CD4-positive, alpha-beta memory T cell (primary cell): ENCODE measurements at places on chromosomes 2 and 18.

- no peak for DNase-seq
Observed at GRCh38 chr18:39772155-39772919, 2182.7 kb upstream of the PIK3C3 start.

DNA sequence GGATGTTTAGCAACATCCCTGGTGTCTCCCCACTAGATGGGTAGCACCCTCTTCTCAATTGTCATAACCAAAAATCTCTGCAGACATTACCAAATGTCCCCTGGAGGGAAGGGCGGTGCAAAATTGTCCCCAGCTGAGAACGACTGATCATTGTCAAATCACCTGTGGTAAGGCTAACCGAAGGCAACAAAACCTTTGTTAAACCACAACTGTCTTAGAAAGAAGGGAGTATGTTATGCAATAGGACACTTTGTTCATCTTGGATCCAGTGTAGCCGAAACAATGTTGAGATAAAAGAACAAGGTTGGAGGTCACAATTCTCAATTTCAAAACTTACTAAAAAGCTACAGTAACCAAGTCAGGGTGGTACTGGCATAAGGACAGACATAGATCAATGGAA, 50.3 kb upstream of the ST3GAL5 start:
- DNase-seq, result no peak

DNA sequence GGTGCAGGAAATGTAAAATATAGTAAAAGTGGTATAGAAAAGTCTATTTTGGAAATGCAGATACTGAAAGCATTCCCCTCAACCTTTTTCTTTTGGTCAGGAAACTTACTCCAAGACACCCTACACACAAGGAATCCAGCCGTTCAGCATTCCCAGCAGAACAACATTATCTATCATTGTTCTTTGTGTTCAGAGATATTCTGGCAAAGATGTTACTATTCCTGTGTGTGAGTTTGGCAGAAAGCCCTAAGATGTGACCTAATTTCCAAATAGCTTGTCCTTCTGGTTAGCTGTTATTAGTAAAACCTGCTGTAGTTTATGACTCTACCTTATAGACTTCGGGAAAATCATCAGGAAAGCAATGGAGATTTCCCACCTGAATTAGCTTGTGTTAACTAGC, 78.1 kb upstream of the PELI1 start:
- DNase-seq, result no peak

DNA sequence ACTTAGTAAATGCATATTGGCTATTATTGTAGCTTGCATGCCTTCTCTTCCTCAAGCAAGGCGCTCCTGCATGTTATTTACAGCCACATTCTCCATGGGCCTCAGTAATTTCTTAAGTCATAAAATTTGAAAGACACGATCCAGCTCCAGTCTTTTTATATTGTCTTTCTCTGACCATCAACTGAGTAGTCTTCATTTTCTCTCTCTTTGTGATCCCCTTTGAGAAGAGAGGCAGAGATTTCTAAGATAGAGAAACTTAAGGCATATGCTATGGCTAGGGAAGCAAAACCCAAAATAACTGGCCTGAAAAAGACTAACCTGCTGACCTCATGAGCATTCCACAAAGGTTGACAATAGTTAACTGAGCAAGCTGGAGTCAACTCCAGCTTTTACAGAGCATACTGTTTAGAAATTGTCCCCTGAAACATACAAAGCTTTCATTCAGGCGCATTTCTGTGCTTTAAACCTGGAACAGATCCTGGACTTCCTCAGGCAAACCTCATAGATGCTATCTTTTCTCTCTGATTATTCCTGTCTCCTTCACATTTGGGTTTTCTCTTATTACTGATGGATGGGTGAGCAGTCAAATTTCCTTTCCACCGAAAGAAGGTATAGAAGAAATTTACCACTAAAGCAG, 4.6 kb downstream of the DPP4 start:
- DNase-seq, result no peak

DNA sequence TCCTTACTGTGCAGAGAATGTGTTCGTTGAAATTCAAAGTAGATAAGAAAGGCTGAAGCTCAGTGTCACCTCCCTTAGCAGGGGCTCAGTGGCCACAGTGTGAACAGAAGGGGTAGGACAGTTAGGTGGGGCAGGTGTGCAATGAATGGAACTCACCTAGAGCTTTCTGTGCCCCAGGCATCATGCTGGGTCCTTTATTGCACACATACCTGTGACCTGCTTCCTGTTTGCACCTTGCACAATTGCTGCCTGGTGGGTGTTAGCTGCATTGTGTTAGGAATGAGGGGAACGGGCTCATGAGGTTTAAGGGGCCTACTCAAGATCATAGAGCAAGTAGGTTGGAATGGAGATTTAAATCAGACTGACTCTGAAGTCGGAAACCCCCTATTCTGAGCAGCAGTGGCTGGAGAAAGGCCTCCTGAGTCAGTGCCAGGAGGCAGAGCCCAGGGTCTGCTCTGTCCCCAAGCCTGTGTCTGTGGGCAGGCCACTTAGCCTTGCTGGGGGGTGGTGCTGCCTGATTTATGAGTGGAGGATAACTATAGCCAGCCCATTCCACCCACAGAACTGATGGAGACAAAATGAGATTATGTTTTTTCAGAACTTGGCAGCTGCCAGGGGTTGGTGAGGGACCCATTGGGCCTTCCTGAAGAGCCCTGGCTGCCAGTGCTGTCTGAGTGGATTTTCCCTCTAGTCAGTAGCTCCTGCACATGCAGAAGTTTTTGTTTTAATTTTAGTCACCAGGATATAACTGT, 76.2 kb downstream of the NPAS2 start:
- DNase-seq, result no peak

GRCh38 chr2:28004086-28004485, 113.6 kb downstream of the BABAM2 start:
- DNase-seq, result no peak

- DNase-seq, result no peak
Observed at GRCh38 chr2:50649626-50650402, 382.1 kb downstream of the NRXN1 start.

- DNase-seq, result no peak
Observed at GRCh38 chr18:75169411-75169810, 39.5 kb downstream of the PTGR3 start.

DNA sequence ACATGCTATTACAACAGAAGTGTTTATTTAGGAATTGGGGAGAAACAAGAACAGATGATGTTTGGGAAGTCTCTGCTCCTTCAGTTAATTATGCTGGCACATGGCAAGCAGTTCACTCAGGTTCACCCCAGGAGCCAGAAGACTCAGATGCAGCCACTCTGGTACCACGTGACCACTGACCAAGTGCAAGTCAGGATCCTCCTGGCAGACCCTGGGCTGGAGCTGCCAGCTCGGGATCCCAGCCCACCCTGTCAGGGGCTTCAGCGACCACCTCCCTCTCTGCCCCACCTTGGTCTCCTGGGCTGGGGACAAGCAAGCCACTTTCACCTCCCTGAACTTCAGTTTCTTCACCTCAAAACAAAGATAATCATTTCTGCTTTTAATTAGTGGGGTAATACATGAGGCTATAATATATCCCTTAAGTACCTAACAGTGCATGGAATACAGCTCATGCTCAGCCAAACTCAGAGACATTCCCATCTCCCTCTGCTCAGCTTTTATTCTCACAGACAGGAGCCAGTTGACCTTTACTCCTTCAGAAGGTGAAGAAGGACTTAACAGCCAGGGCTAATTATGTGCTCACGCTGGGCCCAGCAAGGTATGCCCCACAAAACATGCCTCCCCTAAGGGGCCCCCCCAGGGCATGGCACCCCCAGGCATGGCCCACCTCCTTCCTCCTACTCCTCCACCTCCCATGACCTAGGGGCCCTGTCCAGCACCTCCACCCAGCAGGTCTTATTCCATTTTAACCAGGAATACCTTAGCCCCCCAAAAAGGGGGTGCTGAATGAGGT, 11.8 kb downstream of the CRACDL start:
- DNase-seq, result no peak

- DNase-seq, result no peak
Observed at GRCh38 chr18:4582431-4583335, 127.6 kb upstream of the DLGAP1 start.

GRCh38 chr2:61450144-61450543, 20.7 kb downstream of the USP34 start:
- DNase-seq, result no peak

- DNase-seq, result no peak
Observed at GRCh38 chr2:98588880-98589431, 19.4 kb downstream of the COA5 start.

- DNase-seq, result no peak
Observed at GRCh38 chr2:1226766-1227165, 186.5 kb upstream of the TPO start.

- no peak for DNase-seq
Observed at GRCh38 chr2:15168116-15168515, 393.0 kb downstream of the NBAS start.

DNA sequence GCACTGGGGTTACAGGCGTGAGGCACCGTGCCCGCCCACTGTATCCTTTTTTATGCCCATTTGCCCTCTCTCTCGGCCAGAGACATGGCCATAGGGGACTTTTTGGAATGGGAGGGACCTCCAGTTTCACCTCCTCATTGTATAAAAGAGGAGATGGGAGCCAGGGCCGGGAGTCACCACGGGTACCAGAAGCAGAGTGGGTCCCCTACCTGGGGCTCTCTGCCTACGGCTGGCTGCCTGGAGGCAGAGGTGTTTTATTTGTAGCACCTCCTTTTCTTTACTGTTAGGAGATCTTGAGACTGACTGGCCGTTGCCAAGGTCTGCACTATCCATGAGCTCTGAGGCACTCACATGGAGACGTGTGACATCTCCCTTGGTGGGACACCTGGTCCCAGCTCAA, 162.8 kb downstream of the LDLRAD4 start:
- DNase-seq, result no peak

DNA sequence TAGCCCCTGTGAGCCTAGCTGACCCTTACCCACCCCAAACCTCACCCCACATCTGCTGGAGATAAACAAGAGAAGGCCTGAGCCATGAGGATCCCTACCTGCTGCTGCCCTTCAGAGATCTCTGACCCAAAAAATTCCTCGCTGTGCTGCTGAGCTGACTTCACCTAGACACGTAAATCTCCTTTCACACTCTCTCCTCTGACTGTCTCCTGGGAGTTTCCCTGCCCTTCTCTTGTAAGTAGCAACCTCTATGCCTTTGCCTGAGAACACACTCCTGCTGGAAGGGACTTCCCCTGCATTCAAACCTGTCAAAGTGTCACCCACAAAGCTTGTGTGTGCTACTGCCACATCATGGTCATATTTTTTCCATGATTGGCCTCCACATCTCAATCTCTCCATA, 134.2 kb upstream of the NOL4 start:
- no peak for DNase-seq

GRCh38 chr2:121605820-121606733, 43.2 kb downstream of the CLASP1 start:
- no peak for DNase-seq

GRCh38 chr2:149409506-149409905, 79.1 kb downstream of the LYPD6 start:
- no peak for DNase-seq

DNA sequence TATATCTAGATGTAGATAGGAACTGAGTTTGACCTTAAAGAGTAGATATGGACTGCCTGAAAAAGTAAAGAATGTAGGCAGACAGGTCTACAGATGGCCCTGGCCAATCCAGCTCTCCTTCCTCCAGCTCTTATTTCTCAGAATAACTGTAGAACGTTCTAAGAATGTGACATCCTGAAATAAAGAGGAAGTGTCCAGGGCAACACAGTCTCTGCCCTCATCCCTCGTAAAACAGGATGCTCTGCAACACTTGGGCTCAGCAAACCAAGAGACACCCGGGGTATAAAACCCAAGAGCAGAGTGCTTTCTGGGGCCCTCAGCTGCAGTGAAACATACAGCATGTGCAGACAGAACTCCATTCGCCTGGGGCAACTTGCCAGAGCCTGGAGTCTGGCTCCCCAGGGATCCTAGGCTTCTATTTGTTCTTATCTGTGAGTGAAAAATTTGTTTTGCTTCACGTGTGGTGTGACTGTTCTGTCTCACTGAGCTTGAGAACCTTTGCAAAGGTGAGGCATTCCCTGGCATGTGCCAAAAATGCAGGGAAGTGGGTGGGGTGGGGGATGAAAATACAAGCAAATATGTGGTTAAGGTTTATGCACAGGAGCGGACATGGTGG, 401.0 kb downstream of the SETBP1 start:
- DNase-seq, result no peak

GRCh38 chr18:805755-806110, 6.3 kb downstream of the YES1 start:
- DNase-seq, result no peak

GRCh38 chr2:36485521-36485920, 112.4 kb downstream of the FEZ2 start:
- no peak for DNase-seq

DNA sequence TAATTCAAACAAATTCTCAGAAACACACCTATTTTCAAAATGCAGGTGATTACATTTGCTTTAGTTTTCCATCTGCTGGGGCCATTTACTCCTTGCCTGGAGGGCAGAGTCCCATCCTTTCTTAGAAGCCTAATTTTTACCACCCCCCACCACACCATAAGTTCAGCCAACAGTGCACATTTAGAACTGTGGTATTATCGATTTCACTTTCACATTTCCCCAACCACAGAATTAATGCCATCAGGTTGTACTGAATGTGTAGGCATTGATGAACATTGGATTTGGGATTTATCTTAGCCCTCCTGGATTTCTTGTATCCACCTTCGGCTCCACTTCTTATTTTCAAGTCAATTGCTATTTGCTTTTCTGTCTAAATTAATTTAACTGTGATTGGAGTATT, 4.5 kb downstream of the SCYGR3 start:
- DNase-seq, result no peak

- DNase-seq, result no peak
Observed at GRCh38 chr2:46716927-46717326, 198.7 kb downstream of the MCFD2 start.

- no peak for DNase-seq
Observed at GRCh38 chr18:49934457-49934856, 121.1 kb upstream of the ACAA2 start.

DNA sequence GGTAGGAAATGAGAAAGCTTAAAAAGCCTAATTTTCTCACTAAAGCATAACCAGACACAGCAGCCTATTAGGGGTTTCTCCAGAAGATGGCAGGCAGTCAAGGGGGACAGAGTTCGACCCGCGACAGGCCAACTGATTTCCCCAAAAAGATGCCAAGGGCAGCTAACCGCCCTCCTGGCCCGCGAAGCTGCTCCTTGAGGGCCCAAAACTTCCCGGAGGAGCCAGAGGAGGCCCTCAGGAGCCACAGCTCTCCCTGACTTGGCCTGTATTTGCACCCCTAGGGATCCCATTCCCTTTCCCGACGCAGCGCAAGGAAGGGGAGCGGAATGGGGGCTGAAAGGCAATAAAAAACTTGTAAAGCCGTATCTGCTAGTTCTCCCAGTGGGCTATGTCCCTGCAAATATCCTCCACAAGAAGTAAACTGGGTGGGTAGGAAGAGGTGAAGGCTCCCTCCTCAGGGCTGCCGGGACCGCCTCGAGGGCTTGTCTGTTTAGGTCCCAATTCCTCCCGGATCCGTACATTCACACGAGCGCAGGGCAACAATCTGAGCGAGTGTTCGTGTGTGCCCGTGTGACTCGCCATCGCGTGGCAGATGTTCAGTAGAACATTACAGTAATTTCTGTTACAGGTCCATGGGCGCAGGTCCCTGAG, 756 bp upstream of the NAGK start:
- DNase-seq, result no peak

- no peak for DNase-seq
Observed at GRCh38 chr2:226283796-226284195, 515.8 kb downstream of the IRS1 start.

GRCh38 chr2:76825140-76825970, 696.8 kb downstream of the LRRTM4 start:
- DNase-seq, result no peak

GRCh38 chr2:72750977-72751639, 74.7 kb downstream of the EXOC6B start:
- DNase-seq, result no peak

- no peak for DNase-seq
Observed at GRCh38 chr2:211349031-211349430, 792.6 kb downstream of the CPS1 start.

GRCh38 chr2:239309398-239310245, 91.2 kb downstream of the HDAC4 start:
- no peak for DNase-seq
